BE2C (cell line): ENCODE measurements at places on chromosomes 7 and 10.

GRCh38 chr7:1544896-1545416, 11.0 kb downstream of the TMEM184A start:
- DNase-seq, result no peak

DNA sequence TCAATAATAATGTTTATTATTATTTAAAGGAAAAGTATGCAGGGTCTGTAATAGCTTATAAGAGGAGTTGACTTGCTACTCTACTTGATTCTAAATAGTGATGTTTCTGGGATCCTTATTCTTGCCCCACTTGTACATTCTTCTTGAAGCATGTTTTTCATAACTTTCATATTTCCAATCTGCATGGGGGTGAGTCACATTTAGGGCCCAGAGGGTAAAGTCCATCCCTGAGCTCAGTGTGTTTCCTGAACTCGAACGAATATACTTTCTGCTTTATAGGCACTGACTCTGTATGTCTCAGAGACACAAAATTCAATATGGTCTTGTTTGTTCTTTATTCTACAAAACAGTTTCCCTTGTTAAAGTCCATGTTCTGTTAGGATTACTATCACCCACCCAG, 61.0 kb upstream of the SMIM30 start:
- DNase-seq, result no peak

DNA sequence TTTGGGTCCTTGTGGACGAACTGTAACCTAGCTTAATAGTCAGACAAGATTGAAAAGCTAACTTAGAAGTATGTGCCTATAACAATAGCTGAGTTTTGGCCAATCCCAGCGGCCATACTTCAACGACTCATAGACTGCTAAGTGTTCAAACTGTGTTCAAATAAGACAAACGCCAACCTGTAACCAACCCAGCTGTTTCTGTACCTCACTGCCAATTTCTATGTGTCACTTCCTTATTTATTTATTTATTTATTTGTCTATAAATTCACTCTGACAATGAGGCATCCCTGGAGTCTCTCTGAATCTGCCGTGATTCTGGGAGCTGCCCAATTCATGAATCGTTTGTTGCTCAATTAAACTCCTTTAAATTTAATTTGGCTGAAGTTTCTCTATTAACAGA, 21.7 kb downstream of the ST8SIA6 start:
- DNase-seq, result no peak

DNA sequence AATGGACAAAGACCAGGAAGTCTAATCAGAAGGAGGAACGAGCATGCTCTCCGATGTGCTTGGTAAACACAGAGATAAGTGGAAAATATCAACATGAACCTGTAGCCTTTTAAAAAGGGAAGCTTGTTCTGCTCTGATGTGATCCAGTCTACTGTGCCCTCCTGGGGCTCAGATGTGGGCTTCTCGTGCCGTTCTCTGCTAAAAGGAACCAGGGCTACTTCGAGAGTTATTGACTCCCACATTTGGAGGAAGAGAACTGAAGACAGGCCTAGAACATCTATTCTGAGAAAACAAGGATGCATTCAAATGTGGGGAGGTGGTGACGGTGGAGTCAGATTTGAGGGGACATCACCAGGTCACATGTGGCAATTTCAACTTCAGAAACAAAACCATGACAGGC, 325.4 kb downstream of the GLRX3 start:
- DNase-seq, result no peak

- peak; percentile 30 for DNase-seq
Measured at GRCh38 chr10:122504610-122504950, 43.2 kb downstream of the HTRA1 start.

DNA sequence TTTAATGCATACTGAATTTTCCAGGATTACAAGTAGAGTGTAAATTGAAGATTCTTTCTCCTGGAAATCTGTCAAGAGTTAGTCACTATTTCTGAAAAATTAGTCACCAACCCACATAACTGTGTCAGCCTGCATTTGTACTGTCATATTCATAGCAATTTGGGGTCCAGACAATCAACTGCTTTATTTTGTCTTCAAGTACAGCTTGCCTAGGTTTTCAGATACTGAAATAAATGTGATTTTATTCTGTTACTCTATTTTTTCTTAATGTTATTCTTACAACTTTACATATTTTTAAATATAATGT, 55.1 kb downstream of the CUBN start:
- no peak for DNase-seq

GRCh38 chr10:1735562-1735961, 1.8 kb downstream of the ADARB2 start:
- no peak for DNase-seq

DNA sequence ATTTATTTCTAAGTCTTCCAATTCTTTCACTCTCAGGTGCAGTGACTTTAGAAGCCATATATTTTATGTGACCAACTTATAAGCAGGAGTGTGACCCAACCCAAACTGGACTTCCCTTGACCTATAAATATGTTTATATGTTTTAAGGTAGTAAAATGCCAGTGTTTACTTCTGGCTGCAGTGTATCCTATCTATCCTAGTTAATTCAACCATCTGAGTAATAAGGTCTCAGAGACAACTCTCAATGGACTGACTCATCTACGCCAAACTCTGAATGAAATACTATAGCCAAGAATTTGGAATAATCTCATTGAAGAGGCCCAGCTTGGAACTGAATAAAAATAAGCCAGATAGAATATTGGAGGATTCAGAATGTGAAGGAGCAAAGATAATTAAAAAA, 544.5 kb upstream of the SORCS1 start:
- no peak for DNase-seq
